SHP77 (cell line): ENCODE measurements at places on chromosomes 7 and 10.

- no peak for DNase-seq
These were observed 203.4 kb upstream of the FRMD4A start for GRCh38 chr10:14534152-14534551.

- no peak for DNase-seq
These were observed 90.3 kb downstream of the MICALL2 start for GRCh38 chr7:1368682-1369571.

DNA sequence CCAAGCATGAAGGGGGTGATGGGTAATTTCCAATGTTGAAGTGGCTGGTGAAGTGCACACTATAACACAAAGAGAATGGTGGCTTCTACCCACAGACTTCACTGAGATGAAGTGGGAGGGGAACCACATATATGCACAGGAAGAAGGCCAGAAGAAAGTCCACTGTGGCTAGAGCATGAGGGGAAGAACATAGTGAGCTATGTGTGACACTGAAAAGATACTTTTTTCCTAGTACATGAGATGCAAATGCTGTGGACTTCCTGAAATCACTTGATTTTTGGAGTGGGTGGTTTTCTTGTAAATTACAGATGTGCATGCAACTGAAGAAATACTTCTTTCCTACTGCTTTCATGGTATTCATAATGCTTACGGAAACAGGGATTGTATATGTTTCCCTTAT lies 115.6 kb upstream of the PHYHIPL start:
- no peak for DNase-seq

GRCh38 chr7:106143711-106144337 lies 31.7 kb upstream of the SYPL1 start:
- DNase-seq = no peak

DNA sequence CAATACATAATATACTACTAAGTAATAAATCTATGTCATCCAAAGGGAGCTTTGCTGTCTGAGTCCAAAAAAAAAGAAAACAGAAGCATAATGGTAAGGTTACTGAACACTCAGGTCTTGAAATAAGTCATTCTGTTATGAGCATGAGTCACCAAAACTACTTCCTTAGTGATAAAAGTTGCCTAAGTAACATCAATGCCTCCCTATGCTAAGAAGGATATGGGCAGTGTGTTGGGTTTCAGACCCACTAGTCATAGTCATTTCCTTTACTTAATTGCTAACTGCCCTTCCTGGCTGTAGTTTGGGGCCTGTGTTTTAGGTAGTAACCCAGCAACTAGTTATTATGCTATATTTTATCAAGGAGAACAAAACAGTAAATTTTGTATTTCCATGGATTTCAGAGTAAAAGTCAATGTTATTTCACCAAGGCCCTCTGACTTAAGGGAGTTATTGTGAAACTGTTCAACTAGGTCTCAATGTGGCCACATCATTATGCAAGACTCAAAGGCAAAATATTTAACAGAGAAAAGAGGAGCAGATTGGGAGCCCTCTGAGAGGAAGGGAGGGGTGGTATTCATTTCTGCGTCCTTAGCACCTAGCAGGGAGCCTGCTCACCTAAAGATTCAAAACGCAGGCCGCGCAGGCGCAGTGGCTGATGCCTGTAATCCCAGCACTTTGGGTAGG lies 11.7 kb upstream of the VIM start:
- no peak for DNase-seq

DNA sequence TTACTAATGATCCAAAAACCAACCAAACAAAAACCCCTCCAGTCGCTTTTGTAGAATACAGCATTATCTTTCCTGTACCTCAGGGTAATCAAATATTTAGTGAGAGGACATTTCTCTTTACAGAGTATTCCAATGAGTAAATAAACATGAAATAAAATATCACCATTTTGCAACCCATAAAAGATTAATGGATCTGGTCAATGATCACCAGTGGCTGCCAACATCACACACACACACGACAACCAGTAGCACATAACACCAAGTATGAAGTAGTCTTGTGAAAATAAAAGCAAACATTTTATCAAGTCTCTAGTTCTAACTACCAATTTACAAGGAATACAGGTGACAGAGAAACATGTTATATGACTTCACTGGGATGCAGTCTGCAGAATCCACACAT lies 188.6 kb upstream of the IMMP2L start:
- DNase-seq = no peak

- DNase-seq = no peak
These were observed 371.4 kb downstream of the DNAJB6 start for GRCh38 chr7:157707983-157708918.

DNA sequence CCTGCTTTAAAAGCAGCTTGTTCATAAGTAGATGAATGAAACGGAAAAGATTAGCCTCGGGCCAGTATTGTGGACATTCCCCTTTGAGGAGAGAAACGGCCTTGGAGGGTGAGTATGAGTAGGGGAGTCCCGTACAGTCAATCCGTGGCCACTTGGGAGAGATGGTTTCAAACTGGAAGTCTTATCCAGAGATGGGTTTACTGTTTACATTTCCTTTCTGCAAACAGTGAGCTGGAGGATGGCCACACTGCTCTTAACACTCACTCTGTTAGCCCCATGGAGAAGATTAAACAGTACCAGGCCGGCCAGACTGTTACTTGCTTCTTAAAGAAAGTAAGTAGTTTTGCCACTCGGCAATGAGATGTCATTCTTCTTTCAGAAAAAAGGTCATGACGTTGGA lies 20.3 kb downstream of the CALHM2 start:
- no peak for DNase-seq

DNA sequence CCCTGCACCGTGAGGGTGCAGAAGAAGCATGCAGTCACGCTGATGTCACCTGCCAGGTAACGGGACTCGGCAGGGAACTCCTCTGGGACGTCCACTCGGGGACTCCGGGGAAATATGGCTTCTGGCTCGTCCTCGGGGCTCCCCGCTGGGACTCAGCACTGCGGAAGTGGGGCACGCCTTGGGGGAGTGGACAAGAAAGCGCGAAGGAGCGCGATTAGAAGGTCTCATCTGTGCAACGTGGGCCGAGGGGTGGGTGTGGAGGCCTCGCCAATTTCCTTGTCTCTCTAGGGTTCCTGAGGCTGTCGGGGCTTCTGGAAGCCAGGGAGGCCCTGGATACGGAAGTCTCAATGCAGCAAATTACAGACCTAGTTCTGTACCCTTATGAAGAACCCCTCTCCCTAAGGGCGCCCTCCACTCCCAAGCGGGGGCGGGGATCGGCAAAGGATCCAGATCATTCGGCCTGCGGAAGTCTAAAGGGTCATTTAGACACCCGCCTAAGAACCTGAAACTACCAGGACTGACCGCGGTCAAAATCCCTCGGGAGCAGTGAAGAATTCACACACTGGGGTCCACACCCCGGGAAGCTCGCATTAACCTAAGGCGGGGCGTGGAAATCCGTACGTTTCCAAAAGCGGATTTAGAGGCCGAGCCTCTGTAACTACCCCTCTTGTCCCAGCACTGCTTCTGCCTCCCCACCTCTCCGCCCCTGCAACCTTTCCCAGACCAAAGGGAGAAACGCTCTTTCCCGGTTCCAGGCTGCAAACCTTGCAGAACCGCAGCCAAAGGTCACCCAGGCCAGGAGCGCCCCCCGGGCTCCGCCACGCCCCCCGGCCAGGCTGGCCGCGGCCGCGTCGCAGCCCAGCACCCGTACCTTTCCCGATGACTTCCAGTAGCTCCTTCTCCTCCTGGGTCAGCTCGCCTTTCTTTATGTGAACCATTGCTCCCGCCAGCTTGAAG lies 640 bp downstream of the ANKMY2 start:
- peak; percentile 45 for DNase-seq

- DNase-seq = no peak
These were observed 204.4 kb upstream of the PTER start for GRCh38 chr10:16232441-16232840.

DNA sequence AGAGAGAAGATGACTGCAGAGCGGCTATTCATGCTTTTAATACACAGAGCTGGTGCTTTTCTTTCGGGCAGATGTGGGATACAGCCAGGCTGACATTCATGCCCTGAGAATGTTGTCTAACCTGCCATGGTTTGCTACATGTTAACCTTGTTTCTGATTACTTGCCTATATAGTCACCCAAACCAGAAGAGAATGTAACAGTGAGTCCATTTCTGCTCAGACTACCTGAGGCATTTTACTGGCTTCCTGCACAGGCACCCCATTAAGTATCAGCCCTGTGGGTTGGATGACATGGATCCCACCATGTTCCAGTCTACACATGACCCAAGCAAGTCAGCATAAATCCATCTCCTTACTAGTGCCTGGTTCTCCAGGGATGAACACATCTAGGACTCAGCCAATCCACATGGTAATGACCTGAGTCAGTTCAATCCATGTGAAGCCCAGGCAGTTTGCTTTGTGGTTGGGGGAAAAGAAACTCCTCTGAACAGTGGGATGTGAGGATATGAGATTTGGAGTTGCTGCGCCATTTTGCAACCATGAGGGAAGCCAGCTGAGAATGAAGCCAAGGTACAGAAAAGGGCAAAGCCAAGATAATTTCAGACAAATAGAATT lies 55.7 kb upstream of the MKX start:
- no peak for DNase-seq

- DNase-seq = no peak
These were observed 944 bp downstream of the RHBDD2 start for GRCh38 chr7:75879771-75880184.

GRCh38 chr7:135901585-135902540 lies 75.3 kb downstream of the MTPN start:
- DNase-seq = no peak

DNA sequence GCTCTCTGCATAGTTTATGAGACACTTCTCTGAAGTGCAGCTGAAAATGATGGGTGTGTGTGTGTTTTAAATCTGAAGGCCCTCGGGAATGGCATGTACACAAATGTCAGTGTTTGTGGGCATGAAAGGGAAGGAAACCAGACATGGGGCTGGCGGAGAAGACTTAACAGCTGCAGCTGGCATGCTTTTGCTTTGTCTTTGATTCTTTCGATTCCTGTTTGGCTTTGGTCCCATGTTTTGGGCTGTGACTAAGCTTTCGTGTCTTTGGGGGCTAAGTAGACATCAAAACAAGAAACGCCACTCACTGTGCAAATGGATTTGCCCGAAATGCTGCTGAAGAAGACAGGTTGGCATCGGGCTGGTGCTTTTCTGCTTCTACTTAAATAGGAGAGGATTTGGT lies 179.3 kb downstream of the PFKFB3 start:
- DNase-seq = no peak

DNA sequence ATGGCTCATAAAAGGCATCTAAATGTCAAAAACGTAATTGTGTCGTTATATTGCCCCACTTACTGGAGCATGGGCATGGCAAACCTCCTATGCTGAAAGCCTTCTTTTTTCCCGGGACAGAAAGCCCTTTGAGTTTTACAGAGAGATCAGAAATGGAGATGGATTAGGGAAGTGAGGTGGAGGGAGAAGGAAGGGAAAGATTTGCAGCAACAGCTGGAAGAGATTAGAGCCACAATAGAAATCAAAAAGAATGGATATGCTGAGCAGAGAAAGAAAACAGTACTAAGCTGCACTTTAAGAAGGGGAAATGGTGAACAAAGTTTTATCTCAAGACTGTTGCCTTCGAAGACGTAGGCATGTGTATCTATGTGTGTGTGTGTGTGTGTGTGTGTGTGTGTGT lies 97.2 kb upstream of the PCGF5 start:
- DNase-seq = no peak

- no peak for DNase-seq
These were observed 39.0 kb downstream of the SEMA3C start for GRCh38 chr7:80879849-80880248.

DNA sequence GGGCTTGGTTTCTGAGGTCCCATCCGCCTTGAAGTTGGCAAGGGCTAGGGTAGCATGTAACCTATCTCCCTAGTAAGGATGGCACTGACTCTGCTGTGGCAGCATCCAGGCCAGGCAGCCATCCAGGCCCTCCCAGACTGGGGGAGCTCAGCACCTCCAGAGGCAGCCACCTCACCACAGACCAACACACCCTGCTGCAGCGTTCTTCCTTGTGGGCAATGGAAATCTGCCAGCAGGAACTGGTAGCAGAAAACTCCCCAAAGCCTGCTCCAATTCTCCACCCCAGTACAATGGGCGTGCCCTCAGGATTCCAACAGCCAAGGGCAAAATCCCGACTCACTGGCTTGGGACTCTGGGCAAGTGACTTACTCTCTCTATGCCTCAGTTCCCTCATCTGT lies 27.5 kb downstream of the DLG5 start:
- no peak for DNase-seq

- DNase-seq = peak; percentile 88
These were observed 15.3 kb downstream of the ECHDC3 start for GRCh38 chr10:11757454-11757820.

DNA sequence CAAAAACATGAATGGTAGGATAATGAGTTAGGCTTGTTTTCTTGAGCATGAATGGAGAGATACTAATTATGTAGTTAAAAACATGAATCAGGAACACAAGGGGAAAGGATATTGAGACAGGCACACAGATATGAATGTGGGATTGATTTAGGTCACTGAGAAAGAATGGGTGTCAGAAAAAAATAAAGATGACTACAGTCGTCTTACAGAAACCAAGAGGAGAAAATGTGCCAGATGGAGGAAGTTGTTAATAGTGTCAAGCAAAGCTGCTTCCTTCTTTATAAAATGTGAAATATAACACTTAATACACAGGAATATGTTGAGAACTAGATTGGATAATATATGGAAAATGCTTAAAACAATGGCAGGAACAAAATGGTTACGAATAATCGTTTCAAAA lies 173.3 kb upstream of the BET1 start:
- no peak for DNase-seq

- no peak for DNase-seq
These were observed 56.3 kb downstream of the CRTAC1 start for GRCh38 chr10:97974100-97974499.

GRCh38 chr7:125363873-125364272 lies 434.2 kb upstream of the POT1 start:
- DNase-seq = no peak

- no peak for DNase-seq
These were observed 116.8 kb downstream of the CPED1 start for GRCh38 chr7:121105262-121105661.

DNA sequence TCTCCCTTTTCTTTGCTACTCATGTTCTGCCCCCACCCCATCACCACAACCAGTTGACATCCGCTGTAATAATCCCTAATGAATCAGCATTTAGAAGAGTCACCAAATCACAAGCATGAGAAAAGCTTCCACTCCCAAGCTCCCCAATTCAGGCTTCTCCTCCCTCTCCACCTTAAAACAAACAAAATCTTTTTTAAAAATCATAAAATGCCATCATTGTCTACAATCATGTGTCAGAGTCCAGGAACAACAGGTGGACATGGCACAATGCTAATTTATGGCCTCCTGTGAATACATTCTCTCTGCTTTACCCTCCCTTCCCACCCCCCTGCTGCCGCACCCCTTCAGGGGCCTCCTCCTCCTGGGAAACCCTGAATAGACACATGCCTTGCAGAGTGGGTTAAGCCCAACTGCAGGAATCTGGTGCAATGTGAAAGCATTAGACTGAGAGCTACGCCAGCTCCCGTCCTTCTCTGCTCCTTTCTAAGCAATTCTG lies 3.7 kb downstream of the LRRC4 start:
- DNase-seq = no peak
